T-helper 22 cell (primary cell): ENCODE measurements at places on chromosomes 13 and 19.
A peak's percentile ranks its signal among the peaks of the same experiment; 100 is the strongest.

DNA sequence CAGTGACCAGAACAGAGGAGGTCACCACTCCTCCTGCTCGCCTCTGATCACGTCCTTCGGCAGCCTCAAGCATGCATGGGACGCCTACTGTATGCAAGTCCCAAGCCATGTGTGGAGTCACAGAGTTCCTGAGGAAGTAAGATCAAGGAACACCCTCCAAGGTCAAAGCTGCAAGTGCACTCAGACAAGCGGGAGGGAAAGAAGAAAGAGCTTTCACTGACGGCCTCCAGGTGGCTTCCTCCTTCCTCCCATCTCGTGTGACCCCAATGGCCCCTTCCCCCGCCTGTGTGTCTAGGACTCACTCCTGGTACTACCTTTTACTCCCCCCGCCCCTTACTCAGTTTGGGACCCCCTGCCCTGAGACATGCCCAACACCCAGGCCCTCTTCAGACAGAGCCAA, 6.1 kb downstream of the HAUS8 start:
- DNase-seq = no peak

GRCh38 chr13:21310220-21310619, 133.8 kb downstream of the MRPL57 start:
- no peak for DNase-seq

DNA sequence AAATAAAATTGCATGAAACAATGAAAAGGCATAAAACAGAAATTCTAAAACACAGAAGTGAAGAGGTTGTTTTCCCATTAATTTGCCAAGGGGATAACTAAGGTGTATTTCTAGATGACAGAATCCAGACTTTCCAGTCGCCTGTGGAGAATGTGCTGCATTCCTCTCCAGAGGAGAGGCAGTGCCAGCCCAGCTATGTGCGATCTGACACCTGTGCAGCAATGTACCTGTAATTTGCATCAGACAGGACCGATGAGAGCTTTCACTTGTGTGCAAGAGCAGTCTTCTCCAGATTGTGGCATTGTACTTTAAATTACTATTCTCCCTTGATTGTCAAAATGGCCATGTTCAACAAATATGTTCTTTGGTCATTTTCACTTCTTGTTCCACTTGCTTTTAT, 1037.9 kb downstream of the EFNB2 start:
- no peak for DNase-seq

- no peak for DNase-seq
These were observed 51.3 kb downstream of the COL4A2 start for GRCh38 chr13:110358381-110358780.

- no peak for DNase-seq
These were observed 7.9 kb upstream of the LILRB1 start for GRCh38 chr19:54622431-54622830.

- DNase-seq = no peak
These were observed 21.4 kb upstream of the SLC15A1 start for GRCh38 chr13:98773921-98774320.

DNA sequence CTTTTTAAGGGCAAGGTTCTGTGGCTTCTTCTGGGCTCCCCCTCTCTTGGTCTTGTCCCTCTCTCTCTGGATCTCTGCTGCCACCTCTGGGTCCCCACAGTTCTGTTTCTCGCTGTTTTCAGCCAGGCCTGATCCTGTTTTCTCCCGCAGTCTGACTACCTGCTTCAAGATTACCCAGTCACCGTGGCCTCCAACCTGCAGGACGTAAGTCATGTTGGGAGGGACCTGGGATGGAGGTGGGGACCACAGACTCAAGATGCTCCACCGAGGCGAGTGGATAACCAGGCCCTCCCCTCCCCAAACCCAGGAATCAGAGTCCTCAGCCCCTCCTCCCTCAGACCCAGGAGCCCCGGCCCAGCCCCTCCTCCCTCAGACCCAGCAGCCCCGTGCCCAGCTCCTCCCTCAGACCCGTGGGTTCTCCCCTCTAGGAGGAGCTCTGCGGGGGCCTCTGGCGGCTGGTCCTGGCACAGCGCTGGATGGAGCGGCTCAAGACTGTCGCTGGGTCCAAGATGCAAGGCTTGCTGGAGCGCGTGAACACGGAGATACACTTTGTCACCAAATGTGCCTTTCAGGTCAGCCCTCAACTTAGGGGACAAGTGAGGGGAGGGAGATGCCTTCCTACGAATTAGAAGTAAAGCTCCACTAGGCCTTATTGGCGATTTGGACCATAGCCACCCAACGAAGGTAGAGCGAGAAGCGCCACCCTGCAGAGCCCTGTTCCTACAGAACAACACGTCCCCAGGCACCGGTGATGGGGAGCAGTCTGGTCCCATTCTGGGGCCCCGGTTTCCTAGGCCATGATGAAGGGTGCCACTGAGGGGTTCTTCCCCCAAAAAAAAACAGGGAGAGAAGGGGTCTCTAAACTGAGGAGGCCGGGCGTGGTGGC, 2.2 kb downstream of the FLT3LG start:
- peak; percentile 47 for DNase-seq

DNA sequence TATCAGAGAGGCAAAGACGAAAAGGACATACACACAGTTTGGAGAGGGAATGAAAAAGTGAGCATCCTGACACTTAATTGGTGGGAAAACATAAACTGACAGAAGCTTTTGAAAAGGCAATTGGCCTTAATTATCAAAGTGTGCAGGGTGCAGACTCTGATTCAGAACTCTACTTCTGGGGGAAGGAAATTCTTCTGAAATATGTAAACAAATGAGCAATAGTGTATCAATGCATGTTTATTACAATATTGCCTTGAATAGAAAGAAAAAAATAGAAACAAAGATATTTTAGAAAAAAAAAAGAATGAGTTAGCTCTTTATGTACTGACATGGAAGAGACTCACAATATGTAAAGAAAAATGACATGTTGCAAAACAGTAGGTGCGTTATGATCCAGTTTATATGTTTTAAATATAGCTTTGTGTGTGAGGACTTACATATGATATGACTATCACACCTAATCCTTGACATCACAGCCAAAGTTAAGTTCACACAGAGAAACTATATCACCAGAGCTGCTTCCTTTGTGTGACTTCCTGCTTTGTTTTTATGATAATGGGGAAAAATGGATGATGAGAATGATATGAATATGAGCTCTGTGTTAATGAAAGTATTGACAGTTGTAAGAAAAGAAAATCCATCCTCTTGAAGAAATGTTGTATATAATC, 182.4 kb downstream of the KCTD12 start:
- no peak for DNase-seq

DNA sequence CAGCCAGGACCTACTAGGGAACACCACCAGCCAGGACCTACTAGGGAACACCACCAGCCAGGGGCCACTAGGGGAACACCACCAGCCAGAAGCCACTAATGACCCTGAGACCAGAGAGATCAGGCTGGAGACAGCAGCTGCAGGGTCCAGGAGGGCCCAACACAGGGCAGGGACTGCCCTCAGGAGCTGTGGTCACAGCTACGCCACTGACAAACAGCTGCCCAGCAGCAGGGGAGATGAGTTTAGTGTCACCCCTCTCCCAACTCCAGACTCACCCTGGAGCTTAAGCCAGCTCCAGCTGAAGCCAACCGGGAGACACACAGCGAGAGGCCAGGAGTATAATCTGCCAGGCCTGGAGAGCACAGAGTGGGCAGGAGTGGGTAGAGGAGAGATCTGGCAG, 25.7 kb downstream of the TUBGCP3 start:
- no peak for DNase-seq

DNA sequence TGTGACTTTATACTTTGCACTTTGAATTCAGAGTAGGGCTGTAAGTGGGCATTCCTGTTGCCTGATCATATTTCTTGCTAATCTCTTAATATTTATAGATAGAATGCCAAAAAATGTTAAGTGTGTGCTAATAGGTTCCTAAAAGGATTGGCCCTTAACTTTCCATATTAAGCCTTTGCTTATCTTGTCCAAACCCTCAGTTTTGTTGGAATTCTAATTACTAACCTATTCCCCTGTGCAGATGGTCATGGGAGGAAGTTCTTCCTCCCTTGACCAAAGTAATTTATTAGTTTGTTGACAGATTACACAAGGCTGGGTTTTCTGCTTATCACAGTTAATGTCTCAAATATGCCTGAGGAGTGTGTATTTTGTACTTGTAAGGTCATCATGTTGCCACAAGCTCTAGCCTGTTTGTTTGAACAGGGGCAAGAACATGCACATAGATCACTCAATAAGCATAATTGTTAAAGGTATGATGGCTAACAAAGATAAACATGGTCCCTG, 541.1 kb upstream of the SPRY2 start:
- DNase-seq = no peak

GRCh38 chr13:29943273-29943672, 92.9 kb upstream of the UBL3 start:
- no peak for DNase-seq

- no peak for DNase-seq
These were observed 73.7 kb downstream of the UQCRFS1 start for GRCh38 chr19:29139227-29139626.

DNA sequence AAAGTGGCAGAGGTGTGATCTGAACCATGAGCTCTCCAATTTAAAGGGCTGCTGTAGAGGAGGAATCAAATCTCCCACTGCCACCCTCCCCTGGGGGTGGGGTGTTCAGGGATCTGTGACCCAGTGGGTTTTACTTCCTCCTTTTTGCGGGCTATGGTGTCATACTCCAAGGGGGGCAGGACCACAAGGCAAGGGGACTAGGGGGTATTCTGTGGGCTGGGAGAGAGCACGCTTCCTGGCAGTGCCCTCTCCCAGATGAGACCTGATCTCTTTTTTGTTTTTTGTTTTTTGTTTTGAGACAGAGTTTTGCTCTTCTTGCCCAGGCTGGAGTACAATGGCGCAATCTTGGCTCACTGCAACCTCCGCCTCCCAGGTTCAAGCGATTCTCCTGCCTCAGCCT, 10.3 kb downstream of the PLD3 start:
- no peak for DNase-seq

DNA sequence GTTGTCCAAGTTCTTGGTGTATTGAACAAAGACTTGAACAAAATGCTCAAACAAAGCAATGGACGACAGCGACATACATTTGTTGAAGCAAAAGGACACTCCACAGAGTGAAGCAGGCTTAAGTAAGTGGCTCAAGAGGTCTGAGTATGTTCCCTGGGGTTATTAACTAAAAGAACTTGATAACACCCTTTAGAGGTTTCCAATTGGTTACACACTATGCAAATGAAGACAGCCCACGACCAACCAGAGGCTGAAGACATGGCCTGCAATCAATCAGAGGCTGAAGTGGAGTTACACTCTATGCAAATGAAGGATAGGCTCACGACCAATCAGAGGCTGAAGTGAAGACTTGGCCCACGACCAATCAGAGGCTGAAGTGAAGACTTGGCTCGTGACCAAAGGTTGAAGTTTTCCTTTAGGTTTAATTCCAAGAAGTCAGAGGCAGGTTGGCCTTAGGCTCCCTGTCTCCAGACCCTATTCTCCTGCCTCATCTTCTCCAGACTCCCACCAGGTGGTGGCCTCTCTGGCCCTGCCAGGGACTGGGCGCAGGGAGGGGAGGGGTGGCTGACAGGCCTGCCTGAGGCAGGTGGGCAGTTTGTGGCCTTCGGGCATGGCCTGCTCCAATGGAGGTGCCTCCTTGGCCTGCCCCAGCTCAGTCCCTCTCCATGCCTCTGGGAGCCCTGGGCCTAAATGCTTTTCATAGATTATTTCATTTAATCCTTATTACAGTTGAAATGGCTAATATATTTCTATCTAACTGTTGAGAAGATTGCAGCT, 38.1 kb downstream of the CCDC169 start:
- DNase-seq = no peak

- DNase-seq = no peak
These were observed 381.0 kb upstream of the TSHZ3 start for GRCh38 chr19:31730270-31730669.

- no peak for DNase-seq
These were observed 301.1 kb downstream of the FGF9 start for GRCh38 chr13:21971662-21972621.

GRCh38 chr13:102642475-102642874, 45.7 kb downstream of the TPP2 start:
- DNase-seq = no peak

DNA sequence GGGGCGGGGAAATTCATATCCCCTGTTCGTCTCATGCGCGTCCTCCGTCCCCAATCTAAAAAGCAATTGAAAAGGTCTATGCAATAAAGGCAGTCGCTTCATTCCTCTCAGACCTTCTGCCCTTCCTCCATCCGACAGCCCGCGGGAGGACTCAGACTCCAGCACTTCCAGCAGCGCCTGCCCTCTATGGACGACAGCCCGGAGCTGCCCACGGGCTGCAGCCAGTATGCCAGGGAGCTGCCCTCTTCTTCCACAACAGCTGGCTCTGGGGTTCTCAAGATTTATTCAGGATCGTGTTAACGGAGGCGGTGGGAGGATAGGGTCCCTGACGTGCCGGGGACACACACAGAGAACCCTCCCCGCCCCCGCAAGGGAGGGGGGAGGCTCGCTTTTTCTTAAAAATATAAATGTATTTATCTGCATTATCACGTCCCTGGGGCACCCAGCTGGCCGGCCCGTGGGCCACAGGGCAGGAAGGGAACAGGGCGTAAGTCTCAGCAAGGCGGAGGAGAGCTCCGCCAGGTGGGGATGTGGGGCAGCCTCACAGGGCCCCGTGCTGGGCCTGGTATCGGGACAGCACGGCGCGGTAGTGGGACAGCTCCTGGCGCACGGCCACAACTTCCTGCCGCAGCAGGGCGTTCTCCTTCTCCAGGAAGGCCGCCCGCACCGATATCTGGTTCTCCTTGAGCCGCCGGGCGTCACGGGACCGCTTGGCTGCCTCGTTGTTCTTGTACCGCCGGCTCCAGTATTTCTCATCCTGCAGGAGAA, 6.7 kb downstream of the DBP start:
- no peak for DNase-seq

GRCh38 chr19:47239610-47240296, 8.8 kb upstream of the BBC3 start:
- peak; percentile 72 for DNase-seq

GRCh38 chr13:33612641-33613638, 205.0 kb upstream of the RFC3 start:
- no peak for DNase-seq

DNA sequence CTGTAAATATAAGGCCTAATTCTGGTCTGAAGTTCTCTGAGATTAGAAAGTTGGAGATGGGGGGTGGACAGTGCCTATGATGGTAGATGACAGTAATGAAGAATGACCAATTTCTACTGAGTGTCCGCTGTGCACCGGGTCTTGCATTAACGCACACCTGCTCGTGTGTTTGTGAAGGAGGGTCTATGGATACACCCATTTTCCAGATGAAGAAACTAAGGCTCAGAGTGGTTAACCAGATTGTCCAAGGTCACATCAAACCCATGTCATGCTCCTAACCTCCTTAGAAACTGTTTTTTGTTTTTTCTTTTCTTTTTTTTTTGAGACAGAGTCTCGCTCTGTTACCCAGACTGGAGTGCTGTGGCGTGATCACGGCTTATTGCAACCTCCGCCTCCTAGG, 13.7 kb downstream of the AXL start:
- DNase-seq = no peak

- no peak for DNase-seq
These were observed 8.4 kb upstream of the ZNF554 start for GRCh38 chr19:2811221-2811722.

DNA sequence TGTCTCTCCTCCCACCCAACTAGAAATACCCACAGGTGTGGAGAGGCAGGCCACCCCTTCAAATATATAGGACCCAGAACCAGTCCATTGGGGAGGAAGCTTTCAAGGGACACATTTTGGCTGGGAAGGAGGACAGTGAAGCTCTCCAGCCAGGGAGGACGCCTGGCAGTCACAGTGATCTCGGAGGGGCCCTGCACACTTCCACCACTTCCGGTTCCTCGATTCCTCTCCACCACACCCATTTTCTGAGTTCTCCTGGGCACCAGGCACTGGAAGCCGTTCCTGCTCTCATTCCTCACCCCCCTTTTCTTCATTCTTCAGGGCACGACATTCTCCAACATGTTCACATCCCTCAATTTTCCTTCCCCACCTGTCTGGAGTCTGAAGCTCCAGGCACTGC, 30.4 kb upstream of the CEACAM21 start:
- no peak for DNase-seq
